Stimulated activated CD4-positive, alpha-beta T cell treated with anti-CD3 and anti-CD28 coated beads, TNF-alpha, amount 100 ng/mL, for 1 hour (primary cell): ENCODE measurements at places on chromosomes 1 and 21.
A peak's percentile ranks its signal among the peaks of the same experiment; 100 is the strongest.

DNA sequence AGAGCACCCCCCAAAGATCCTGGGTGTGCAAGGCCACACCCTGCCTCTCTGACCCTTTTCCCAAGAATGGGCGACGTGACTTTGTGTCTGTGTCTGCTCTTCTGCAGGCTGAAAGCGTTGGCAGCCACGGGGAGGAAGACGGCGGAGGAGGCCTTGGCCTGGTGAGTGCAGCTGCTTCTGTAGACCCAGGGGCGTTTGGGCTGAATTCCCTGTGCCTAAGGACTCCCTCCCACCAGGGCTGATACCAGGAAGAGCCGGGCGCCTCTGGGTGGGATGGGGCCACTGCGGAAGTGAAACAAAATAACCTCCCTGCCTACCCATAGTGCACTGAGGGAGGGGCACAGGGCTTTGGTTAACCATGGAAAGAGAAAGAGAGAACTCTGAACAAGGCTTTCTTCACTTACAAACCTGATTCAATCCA is 2.5 kb downstream of the UBASH3A start:
- no peak for DNase-seq

GRCh38 chr1:16012590-16013219 is 5.1 kb downstream of the HSPB7 start:
- no peak for DNase-seq

GRCh38 chr1:181133441-181133951 is 45.0 kb downstream of the IER5 start:
- no peak for DNase-seq

DNA sequence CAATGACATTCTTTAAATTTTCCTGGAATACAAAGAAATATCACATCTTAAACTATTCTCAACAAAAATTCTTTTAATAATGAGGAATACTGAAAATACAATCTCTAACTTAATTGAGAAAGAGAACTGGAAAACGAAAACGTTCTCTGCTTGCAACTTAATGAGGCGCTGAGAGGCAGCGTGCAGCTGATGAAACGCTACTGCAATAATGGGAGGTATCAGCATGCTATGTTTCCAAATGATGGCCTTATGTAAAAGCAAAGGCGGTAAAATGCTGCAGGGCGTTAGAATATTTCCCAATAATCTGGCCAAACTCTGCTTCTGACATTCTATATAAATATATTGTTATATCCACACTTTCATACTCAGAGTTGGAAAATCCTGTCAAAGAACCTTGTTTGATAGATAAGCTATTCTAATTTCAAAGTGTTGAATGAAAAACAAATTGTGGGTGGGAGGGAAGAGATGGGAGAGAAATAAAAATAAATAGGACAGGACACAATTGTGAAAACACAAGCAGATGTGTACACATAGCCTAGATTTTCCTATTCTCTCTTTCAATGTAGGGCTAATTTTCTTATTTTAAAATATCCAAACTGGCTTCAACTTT is 70.9 kb downstream of the APP start:
- no peak for DNase-seq

GRCh38 chr1:100631015-100631551 is 88.5 kb upstream of the VCAM1 start:
- no peak for DNase-seq

- no peak for DNase-seq
Measured at GRCh38 chr1:229863651-229864545, 203.1 kb upstream of the GALNT2 start.

DNA sequence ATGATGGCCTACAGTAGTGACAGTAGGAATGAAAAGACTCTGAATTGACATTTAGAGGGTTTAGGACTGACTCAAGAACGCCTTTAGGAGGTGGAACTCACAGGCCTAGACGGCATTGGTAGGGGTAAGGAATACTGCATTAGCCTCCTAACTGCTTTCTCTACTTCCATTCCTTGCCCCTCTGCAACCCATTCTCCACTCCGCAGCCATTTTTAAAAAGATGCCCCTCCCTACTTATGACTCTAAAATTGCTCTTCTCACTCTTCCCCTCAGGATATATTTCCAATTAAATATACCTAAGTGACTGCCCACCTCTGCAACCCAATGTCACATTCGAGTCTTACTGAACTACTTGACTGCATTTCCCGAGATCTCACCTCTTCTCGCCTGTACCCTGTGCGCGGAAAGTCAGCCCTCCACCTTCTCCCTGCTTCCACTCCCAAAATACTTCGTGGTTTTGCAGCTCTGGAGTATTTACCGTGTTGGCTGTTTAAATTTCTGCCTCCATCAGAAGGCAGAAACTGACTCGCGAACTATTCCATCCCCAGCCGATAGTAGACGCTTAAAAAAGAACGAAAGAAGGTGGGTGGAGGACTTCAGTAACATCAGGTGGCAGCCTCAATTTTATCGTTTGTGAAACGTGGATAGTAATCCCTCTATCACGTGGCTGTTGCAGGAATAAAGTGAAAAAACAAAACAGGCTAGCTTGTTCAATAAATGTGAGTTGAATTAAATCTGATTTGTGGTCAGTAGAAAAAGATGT is 1.1 kb upstream of the YBX1 start:
- DNase-seq: no peak

DNA sequence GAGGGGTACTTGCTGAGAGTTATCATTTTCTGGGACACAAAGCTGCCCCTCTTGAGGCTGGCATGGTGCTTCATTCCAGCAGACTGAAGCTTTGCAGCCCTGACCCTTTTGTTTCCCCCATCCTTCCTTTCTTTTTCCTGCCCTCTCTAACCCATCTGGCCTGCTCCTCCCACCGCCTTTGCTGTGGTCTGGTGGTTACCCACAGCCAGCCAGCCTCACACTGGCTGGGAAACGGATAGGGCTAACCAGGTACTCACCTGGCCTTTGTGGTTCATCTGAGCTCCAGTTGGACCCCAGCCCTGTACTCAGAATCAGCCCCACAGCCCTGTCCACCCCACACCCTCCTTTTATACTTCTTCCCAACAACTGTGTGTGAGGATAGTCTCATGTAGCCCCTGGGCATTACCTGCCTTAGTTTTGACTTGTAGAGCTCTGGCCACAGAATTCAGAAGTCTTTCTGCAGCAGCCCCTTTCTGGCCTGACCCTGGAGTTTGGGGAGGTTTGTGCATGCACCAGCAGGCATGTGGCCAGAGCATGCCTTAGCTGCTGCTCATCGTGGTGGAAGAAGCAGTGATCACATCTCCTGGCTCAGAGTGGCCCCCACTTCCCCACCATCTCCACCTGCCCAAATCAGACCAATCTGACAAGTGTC is 138.0 kb downstream of the TRABD2B start:
- DNase-seq: no peak

DNA sequence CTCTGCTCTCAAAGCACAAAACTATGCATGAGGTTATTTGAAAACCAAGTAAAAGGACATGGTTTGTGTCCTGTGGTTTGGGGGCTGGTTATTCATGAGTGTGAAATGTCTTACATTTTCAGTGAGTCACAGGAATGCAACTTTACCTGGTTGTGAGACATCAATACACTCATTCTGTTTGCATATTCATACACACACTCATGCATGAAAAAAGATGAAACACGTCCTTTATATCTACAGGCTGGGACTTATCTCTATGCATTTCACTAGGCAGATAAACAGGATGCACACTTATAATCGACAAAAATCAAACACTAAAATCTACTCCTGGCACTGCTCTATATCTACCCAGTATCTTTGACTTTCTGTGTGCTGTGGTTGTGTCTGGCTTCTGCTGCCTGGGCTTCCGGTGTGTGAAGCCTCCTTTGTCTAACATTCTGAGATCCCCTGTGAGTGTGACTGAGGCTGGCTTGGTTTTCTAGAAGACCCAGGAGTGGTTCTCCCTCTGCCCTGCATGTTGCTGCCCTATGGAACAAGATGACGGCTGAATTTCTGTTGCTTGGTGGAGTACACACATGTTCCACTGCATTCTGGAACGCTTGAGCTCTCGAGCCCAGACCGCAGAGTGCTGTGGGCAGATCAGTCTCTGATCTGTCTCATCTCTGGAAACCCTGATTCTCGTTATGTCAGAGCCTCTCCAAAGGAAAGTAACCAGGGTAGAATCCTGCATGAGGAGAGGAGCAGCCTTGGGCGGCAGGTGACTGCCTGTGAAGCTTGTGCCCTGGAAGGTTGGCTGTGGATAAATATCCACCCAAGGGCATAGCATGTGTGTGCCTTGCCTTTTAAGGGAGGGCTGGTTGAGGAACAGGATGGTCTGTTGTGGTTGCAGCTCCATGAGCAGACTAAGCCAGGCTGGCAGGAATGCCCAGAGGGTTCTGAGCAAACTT is 19.7 kb upstream of the FASLG start:
- peak; percentile 61 for DNase-seq

GRCh38 chr21:44889625-44890337 is 16.3 kb upstream of the PTTG1IP start:
- no peak for DNase-seq

- DNase-seq: no peak
Measured at GRCh38 chr1:248817065-248817464, 8.7 kb downstream of the SH3BP5L start.

GRCh38 chr1:201426479-201427310 is 5.2 kb upstream of the TNNI1 start:
- DNase-seq: no peak
